ENCODE measurements at places on chromosomes 12 and 14.
A peak's percentile ranks its signal among the peaks of the same experiment; 100 is the strongest.

DNA sequence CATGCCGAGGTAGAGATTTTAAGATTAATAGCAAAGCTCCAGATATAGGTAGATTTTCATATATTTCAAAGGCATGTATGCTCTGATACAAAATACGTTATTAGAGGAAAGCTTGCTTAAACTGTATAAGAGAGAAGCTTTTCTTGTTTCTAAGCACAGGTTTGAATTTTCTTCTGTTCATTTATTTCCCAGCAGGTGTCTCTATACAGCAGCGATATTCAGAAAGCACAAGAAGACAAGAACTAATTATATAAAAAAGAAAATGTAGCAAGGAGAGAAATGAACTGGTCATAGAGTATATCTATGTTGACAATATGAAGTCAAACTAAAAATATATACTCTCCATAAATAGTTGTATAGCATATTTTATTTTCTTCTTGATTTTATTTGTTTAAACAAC, 307.4 kb upstream of the NOVA1 start:
- no peak for DNase-seq

DNA sequence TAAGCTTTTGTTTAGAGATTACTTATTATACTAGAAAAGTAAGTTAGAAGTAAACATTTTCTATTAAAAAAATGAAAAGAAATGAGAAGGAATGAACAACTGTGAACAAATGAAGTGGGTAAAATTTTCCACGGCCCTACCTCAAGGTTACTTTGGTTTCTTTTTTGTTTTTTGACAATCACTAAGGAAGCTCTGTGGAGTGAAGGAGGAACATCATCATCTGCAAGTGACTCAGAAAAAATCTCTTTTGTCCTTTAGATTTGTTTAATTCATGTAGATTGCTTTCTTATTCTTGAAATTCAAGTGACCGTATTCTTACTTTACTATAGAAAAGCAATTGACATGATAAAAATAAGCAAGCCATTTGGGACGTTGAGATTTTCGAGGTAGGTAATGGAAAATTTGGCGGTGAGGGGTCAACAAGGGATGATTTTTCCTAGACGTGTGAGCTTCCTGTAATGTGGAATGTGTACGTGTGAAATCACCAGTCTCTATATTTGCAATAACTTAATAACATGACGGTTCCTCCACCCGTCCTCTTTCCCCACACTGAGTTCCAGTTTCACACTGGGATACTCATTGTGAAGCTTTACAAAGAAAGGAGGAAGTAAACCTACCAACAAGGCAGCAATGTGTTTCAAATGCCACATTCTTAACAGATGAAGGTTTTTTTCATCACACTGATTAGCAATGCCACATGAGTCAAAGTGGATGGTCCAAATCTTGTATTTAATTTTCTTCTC, 62.3 kb upstream of the EGLN3 start:
- DNase-seq: no peak

- DNase-seq: no peak
Observed at GRCh38 chr14:100049220-100049619, 16.0 kb upstream of the EVL start.

DNA sequence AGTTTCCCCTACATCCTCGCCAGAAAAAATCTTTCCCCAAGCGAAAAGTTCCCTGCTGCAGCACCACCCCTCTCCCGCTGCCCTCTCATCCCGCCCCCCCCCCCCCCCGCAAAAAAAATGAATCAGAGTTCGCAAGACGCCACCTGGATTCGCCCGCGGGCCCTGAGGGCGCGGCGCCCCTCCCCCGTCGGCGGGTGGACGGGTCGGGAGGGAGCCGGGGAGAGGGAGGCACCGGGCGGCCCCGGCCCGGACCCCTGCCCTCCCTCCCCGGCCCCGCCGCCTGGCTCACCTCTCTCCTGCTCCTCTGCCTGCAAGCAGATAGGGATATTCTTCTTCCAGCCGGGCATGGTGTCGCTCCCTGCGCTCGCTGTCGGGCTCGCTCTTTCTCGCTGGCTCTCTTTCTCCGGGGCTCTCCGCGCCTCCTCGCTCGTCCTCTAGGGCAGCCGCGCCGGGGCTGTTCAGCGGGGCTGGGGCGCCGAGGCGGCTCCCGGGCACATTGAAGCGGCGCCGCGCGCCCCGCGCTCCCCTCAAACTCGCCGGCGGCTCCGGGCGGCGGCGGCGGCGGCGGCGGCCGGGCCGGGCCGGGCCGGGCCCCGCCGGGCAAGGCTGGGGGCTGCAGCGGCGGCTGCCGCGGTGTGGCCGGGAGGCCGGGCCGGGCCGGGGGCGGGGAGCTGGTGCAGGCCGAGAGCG, 200.3 kb upstream of the CAND1 start:
- DNase-seq: peak; percentile 36

GRCh38 chr14:71597955-71598660, 334.1 kb upstream of the RGS6 start:
- no peak for DNase-seq

DNA sequence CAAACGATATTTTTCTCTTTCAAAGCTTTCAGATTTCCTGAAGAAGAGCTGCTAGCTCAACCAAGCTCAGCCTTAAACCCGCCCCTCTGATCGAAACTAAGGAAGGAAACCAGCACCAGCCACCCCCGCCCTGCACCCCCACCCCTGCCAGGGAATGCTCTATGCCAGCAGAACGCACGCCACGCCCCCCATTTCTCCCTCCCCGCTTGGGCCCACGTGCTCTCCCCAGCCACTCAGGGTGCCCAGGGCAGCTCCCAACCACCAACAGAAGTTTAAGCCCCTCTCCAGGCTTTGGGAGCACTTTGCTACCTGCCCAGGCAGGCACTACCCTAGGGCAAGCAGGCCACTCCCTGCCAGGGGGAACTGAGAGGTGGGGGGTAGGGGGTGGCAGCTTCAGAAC, 18.8 kb upstream of the KRT78 start:
- DNase-seq: no peak

DNA sequence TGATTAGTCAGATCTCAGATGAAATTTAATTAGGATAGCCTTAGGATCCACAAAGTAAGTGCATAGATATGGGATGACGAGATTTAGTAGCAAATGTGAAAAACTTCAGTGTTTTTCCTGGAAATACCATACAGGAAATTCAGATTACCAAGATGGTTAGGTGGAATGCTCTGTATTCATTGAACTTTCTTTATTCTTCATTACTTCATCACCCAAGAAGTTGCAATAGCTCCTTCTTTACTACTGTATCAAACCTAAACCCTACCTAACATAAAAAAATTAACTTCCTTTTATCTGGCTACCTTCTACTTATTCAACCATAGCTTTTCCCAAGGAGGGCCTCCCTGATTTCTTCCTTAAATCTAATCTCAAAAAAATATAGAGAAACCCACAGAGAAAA, 100.4 kb downstream of the TTC6 start:
- DNase-seq: no peak

- peak; percentile 83 for DNase-seq
Observed at GRCh38 chr14:93302688-93303581, 29.9 kb downstream of the BTBD7 start.

- DNase-seq: peak; percentile 57
Observed at GRCh38 chr12:122860040-122860853, 25.0 kb downstream of the HIP1R start.

DNA sequence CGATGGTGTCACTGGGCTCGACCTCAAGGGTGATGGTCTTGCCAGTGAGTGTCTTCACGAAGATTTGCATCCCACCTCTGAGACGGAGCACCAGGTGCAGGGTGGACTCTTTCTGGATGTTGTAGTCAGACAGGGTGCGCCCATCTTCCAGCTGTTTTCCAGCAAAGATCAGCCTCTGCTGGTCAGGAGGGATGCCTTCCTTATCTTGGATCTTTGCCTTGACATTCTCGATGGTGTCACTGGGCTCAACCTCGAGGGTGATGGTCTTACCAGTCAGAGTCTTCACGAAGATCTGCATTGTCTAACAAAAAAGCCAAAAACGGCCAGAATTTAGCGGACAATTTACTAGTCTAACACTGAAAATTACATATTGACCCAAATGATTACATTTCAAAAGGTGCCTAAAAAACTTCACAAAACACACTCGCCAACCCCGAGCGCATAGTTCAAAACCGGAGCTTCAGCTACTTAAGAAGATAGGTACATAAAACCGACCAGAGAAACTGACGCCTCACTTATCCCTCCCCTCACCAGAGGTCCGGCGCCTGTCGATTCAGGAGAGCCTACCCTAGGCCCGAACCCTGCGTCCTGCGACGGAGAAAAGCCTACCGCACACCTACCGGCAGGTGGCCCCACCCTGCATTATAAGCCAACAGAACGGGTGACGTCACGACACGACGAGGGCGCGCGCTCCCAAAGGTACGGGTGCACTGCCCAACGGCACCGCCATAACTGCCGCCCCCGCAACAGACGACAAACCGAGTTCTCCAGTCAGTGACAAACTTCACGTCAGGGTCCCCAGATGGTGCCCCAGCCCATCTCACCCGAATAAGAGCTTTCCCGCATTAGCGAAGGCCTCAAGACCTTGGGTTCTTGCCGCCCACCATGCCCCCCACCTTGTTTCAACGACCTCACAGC, 717 bp downstream of the UBC start:
- DNase-seq: peak; percentile 90

GRCh38 chr12:49809381-49809905, 18.8 kb downstream of the NCKAP5L start:
- no peak for DNase-seq
